ENCODE measurements at places on chromosomes 5 and 9.

- DNase-seq = no peak
Observed at GRCh38 chr9:15417626-15418025, 5.0 kb upstream of the SNAPC3 start.

DNA sequence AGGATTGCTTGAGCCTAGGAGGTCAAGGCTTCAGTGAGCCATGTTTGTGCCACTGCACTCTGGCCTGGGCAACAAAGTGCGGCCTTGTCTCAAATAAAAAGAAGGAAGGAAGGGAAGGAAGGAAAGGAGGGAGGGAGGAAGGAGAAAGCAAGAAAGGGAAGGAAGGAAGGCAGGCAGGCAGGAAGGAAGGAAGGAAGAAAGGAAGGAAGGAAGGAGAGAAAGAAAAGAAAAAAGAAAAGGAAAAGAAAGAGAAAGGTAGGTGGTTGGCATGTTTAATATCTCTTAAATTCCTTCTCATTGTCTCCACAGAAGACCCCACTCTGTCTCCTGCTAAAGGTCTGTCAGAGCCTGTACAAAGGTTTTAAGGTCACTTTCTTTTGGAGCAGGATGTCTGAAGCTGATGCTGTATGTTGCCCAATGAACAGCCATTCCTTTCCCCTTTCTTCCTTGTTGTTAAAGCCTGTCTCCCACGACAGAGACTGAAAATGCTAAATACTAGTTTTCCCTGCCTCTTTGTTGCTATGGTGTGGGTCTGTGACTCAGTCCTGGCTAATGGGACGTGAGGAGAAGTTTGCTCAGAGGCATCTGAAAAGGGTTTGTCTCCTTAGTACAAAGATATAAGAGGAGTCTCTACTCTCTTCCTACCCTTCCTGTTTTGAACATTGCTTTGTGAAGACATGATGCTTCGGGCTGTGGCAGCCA is 213.3 kb downstream of the PCSK1 start:
- DNase-seq = no peak

DNA sequence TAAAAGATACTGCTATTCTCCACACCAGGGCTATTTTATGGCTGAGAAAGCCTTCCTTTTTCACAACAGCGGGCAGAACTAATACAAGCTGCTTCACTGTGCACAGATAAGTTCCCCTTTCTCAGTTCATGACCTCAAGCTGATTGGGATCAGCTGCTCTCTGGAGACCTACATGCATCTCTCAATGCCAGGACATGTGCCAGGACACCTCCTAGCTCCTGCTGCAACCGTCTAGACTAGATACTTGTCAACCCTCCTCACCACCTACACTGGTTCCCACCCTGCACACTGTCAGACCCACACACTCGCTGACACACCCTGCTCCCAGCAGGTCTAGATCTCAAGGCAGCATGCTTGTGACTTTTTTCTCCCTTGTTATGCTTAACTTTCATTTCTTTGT is 39.8 kb downstream of the STARD4 start:
- DNase-seq = no peak

- DNase-seq = peak; percentile 31
Observed at GRCh38 chr9:124218438-124218982, 39.2 kb upstream of the NEK6 start.

DNA sequence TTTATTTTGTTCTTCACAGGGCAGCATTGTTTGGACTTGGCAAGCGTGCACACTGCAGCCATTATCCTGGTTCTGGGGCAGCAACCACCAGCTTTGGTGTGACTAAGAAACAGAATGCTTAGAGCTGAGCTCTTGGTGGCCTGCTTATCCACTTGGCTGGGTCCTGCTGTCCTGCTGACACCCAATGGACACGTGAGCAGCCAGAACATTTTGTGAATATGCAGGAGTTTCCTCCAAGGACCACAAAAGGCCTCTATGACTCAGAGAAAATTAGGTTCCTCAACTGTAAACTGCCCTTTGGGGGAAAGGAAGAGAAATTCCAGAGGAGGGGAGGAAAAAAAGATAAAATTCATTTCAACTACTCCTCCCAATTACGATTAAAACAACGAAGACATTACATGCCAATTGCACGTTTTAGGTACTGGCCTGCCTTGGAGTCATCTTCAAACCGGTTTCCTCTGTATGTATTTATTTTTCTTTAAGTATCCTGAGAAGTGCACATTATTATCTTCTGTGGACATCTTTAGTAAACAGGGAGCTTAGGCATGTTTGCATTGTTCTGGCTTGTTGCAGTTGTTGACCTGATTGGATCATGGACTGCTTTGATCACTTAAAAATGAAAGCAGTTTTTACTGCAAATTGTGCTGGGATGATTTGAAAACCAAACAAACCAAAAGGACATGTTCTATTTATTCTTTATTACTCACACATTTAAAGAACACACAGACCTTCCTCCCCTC is 82.3 kb upstream of the TLE4 start:
- DNase-seq = no peak

DNA sequence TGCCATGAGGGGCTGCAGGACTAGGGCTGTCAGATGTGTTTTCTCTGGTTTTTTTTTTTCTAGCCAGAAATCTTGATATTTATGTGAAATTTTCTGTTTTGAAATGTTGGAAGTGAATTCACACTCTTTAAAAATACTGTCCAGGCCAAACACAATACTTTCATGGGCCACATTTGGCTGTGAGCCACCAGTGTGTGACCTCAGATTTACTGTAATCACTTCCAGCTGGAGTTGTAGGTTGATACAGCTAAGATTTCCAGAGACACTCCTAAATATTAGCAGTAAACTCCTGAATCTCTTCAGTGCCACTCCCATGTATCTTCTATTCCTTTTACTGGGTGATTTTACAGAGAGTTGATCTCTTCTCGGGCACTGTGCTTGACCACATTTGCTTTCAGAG is 92.2 kb upstream of the CKMT2 start:
- no peak for DNase-seq

GRCh38 chr5:99724732-99725290 is 796.0 kb upstream of the CHD1 start:
- DNase-seq = no peak

DNA sequence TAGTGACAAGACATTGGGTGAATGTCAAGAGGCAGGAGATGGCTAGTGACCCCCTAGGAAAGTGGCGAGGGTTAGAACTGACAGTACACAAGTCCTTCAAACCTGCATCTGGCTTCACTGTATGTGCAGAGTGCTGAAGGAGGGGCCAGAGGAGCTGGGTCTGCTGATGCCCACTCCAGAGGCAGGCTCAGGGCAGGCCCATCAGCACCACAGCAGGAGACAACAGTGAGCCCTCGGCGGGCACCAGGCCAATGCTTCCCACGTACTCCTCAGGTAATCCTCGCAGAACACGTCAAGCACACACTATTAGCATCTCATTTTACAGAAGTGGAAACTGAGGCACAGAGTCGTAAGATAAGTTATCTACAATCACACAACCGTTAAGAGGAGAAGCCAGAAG is 76.1 kb upstream of the SH3PXD2B start:
- DNase-seq = no peak

GRCh38 chr5:155953335-155953734 is 373.6 kb upstream of the SGCD start:
- DNase-seq = peak; percentile 16

DNA sequence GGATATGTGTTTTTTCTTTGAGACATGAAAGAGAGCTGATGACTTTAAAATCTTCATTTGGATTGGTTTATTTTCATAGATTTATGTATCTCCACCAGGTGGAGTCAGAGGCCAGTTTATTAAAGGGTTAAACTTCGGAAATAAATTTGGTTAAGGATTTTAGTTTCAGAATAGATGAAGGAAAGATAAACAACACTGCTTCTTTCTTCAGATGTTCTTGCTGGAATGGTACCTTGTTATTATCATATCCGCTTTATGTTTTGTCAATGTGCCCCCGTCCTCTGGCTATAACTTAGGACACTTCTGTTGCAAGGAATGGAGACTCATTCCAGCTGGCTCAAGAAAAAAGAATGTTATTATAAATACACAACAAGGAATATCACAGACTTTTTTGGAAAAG is 81.2 kb downstream of the ALDH1A1 start:
- DNase-seq = no peak

DNA sequence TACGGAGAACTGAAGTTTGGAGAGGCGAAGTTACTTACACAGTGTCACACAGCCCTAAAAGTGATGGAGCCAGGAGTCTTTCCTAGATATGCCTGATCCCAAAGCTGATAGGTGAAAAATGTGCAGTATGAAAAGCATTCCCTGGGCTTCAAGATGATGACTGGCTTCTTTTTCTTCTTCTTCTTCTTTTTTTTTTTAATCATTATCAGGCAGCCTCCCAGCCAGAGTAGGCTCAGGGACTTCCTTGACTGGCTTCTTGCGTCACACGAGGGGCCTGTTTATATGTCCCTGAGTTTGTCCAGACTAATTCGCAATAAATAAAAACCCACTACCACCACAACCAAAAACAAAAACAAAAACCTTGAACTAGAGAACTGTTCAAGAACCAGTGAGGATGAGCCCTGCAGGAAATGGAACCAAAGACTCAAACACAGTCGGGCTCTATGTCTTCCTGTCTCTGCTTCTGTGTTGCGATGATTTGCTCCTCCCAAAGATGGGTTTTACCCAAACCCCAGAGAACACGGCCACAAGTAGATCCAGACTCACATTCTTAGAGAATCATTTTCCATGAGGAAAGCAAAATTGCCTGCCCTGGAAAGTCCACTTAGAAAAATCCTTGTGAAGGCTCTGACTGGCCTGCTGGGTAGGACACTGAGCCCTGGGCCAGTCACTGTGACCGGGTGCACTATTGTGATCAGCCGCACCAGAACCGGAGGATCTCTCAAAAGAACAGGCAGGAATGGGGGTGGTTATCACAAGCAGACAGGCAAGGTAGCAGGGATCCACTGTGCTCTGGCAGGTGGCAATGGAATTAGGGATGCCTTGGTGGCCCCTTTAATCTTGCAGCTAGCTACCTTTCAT is 38.0 kb upstream of the ADAM19 start:
- no peak for DNase-seq

DNA sequence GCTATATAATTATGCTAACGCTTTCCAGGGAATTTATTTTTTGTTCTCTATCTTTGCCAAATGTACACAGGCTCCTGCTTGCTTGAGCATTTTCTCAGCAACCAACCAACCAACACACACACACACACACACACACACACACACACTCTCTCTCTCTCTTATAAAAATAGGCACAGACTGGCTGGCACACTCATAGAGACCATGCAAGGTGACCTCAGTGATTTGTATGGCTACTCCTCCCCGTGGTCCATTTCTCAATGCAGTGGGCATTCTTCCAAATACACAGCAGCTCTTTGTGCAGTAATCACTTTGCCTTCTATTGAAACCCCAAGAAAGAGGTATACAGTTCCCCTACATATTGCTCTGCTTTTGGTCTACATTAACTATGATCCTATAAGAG is 416.0 kb downstream of the MAN2A1 start:
- no peak for DNase-seq

DNA sequence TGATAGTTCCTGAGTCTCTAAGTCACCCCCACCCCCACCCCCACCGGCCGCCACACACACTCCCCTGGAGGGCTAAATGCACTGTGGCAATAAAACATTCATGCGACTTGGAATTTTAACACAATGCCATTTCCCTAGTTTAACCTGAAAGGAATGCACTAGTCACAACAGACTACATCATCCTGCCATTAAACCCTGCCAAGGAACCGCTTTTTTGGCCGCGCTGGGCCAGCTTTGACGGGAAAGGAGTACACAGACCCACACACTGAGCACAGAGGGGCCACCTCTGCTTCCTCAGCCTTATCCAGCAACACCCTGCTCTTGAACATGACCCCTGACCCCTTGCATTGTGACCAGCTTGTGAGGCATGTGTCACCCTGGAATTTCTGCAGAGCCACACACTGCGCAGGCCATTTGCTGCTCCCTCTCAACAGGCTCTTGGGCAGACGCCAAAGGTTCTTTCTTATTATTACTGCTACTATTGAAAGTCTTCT is 165.3 kb downstream of the BNC2 start:
- DNase-seq = no peak

GRCh38 chr5:115330830-115331229 is 34.4 kb upstream of the CCDC112 start:
- DNase-seq = no peak

- DNase-seq = peak; percentile 40
Observed at GRCh38 chr5:177494346-177495195, 2.8 kb downstream of the PDLIM7 start.

DNA sequence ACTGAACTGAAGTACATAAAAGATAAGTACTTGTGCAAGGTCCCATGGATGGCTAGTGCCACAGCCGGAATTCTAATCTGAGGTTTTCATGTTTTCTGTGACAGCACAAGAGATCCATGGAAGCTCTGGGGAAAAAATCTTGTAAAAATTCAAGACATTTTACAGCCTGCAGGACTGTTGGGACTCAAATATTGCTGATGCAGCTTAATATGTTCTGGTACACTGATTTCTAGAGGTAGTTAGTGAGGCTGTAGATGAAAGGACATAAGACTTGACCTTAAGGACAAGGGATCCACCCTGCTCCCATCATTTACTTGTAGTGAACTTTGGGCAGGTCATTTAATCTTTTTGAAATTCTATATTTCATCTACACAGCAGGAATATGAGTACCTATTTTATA is 390.4 kb downstream of the TLE4 start:
- DNase-seq = no peak

DNA sequence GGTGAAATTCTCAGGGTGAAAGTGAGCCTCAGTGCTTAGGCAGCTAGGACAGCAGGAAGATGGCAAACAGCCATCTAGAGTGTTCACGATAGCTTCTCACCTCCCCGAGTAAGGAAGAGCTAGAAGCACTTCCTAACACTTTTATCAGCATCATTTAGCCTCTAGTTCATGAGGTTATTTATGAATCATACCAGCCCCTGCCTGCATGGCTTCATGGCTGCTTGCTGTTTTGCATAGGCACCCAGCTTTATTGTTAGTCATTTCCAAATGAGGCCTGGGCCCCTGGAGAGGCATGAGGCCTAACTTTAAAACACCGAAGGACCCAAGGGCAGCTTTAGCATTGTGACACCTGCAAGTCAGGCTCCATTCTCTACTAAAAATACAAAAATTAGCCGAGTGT is 134.9 kb upstream of the PANK3 start:
- DNase-seq = peak; percentile 12

GRCh38 chr5:135916638-135917263 is 21.1 kb upstream of the IL9 start:
- no peak for DNase-seq

DNA sequence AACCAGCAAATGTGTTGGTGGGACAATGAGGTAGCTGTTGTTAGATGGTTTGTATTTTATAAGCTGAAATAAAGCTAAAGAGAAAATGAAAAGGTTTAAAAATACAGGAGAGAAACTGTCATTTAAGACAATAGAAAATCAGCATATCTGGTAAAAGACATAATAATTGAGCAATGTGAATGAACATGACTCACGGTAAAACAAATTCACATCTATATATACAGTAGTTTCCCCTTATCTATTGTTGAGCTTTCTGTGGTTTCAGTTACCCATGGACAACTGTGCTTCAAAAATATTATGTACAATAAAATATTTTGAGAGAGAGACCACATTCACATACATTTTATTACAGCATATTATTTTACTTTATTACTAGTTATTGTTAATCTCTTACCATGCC is 1649.8 kb downstream of the EFNA5 start:
- DNase-seq = no peak

GRCh38 chr5:109668237-109668636 is 21.5 kb upstream of the MAN2A1 start:
- DNase-seq = no peak

- DNase-seq = no peak
Observed at GRCh38 chr5:128315671-128316070, 222.4 kb downstream of the FBN2 start.

- peak; percentile 51 for DNase-seq
Observed at GRCh38 chr9:128159522-128159783, 612 bp upstream of the BBLN start.

Data from stimulated activated CD4-positive, alpha-beta T cell treated with anti-CD3 and anti-CD28 coated beads, Interleukin-1b, Interleukin-23, amount 100 ng/mL, for 48 hours (primary cell).